Tibial nerve (tissue), 4 donors: ENCODE measurements at places on chromosomes 4 and X. TPM values are rescaled to one million over a fixed set of nuclear protein-coding genes. Genes with fewer than 3 reads are reported as not detected.

The MED14 gene
- total RNA-seq = 32.7 TPM

GRCh38 chrX:132737743-132738142 lies 220.7 kb downstream of the HS6ST2 start:
- no peaks in the 10 kb centered on the region for H3K36me3 ChIP-seq
- no peak overlapping the region for H3K4me3 ChIP-seq
- DNase-seq = no peak
- no peaks in the 10 kb centered on the region for H3K27me3 ChIP-seq
- no peak overlapping the region for H3K27ac ChIP-seq
- H3K4me1 ChIP-seq = no peaks in the 10 kb centered on the region

The PHOX2B gene
- not detected for total RNA-seq

DNA sequence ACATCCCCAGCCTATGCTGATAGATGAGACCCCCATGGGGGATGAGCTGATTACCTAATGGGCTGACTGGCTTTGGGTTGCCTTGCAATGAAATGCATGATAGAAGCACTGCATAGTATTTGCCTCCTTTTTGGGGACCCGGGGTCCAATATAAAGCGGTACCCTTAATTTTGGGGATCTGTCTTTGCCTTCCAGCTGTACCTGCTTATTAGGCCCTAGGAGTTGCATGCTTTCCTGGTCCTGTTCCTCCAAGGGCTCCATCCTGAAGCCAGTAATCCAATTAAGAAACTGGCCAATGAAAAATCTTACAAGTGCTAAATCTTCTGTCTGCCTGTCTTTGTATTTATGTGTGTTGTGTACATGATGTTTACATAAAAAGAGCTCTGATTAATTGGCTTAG lies 791.6 kb downstream of the TRIML1 start:
- H3K4me3 ChIP-seq = no peak overlapping the region
- no peaks in the 10 kb centered on the region for H3K27me3 ChIP-seq
- DNase-seq = no peak
- no peaks in the 10 kb centered on the region for H3K4me1 ChIP-seq
- no peak overlapping the region for H3K27ac ChIP-seq

DNA sequence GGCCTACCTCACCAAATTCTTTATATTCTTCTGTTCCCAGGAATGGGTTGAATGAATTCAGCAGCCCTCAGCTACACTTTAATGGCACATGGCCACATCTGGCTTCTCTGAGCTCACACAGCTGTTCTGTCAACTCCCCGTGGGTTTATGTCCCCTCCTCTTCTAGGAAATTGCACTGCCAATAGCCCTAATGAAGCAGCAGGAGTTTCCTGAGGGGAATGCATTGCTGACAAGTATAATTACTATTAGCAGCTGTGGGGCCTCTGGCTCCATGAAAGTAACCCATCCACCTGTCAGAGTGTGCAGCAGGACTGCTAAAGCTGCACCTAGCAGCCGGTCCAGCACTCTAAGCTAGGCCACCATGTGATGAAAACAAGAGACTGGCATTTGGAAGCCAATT lies 50.3 kb downstream of the FTHL17 start:
- H3K4me3 ChIP-seq = no peak overlapping the region
- no peak for DNase-seq
- no peak overlapping the region for H3K27ac ChIP-seq

- H3K27ac ChIP-seq = no peak overlapping the region
- no peaks in the 10 kb centered on the region for H3K4me1 ChIP-seq
- H3K36me3 ChIP-seq = no peaks in the 10 kb centered on the region
- DNase-seq = no peak
- no peaks in the 10 kb centered on the region for H3K27me3 ChIP-seq
These were observed 31.5 kb downstream of the LDB2 start for GRCh38 chr4:16866974-16867373.

The CT45A3 gene
- not detected for total RNA-seq

- no peak for DNase-seq
- no peaks in the 10 kb centered on the region for H3K36me3 ChIP-seq
- no peak overlapping the region for H3K27ac ChIP-seq
- no peaks in the 10 kb centered on the region for H3K27me3 ChIP-seq
These were observed 408.4 kb upstream of the EMCN start for GRCh38 chr4:100926039-100926717.

DNA sequence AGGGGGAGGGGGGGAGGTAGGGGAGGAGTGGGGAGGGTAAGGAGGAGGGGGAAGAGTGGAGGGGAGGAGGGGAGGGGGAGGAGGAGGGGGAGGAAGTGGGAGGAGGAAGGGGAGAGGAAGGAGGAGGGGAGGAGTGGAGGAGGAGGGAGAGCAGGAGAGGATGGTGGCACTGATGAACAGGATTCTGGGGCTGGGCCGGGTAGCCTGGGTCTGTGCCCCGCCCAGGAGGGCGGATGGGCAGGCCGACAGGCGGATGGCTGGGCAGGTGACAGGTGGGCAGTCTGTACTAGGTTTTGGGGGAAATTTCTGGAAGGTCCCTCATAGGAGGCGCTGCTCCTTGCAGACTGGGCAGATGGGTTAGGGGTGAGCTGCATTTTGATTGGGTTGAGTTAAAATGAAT lies 66.0 kb upstream of the ADRA2C start:
- H3K36me3 ChIP-seq = no peaks in the 10 kb centered on the region
- DNase-seq = no peak
- no peaks in the 10 kb centered on the region for H3K4me1 ChIP-seq
- no peak overlapping the region for H3K27ac ChIP-seq
- no peak overlapping the region for H3K4me3 ChIP-seq

The ITIH6 gene
- total RNA-seq = not detected

The CPLX1 gene
- 2.4 TPM for total RNA-seq

DNA sequence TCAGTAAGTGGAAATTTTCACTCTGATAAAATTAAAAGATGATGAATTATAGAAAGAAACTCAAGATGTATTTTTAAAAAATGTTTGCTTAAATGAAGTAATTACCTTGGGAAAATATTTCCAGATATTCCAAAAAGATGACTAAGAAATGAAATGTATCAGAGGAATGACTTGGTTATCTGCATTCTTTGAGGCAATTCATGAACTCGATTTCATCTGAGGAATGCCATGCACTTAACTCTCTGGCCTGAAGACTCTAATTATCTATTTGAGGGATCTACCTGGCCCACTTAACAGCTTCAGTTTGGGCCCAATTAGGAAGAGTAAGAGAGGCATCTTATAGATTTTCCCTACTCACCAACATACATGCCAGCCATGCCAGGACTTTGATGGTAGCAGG lies 182.3 kb downstream of the INPP4B start:
- H3K27me3 ChIP-seq = no peaks in the 10 kb centered on the region
- no peaks in the 10 kb centered on the region for H3K4me1 ChIP-seq
- H3K36me3 ChIP-seq = no peaks in the 10 kb centered on the region
- no peak overlapping the region for H3K27ac ChIP-seq

GRCh38 chr4:75705198-75705977 lies 19.0 kb upstream of the USO1 start:
- DNase-seq = no peak
- H3K27me3 ChIP-seq = no peaks in the 10 kb centered on the region
- H3K36me3 ChIP-seq = no peaks in the 10 kb centered on the region
- H3K4me1 ChIP-seq = no peaks in the 10 kb centered on the region
- H3K27ac ChIP-seq = no peak overlapping the region

DNA sequence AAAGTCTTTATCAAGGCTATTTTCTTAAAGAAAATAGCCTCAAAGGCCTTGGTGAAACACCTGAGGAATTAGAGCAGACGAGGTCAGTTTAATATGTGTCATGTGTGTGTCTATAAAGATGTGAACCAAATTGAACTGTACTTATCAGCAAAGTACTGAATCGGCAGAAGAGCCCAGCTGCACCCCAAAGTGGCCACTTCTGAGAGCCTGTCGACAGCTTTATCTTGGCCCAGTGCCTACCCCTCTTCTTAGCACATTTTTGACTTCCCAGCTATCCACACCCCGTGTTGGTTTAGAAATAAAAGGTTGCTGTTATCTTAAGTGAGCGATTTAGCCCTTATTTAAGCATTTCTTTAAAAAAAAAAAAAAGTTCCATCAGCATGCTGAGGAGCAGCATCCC lies 329.7 kb downstream of the FBXW7 start:
- H3K27me3 ChIP-seq = no peaks in the 10 kb centered on the region
- H3K4me1 ChIP-seq = no peaks in the 10 kb centered on the region
- H3K36me3 ChIP-seq = no peaks in the 10 kb centered on the region
- no peak for DNase-seq
- no peak overlapping the region for H3K27ac ChIP-seq
- no peak overlapping the region for H3K4me3 ChIP-seq

GRCh38 chr4:7910952-7911578 lies 28.6 kb downstream of the AFAP1 start:
- peak overlapping the region; percentile 65 for H3K27ac ChIP-seq
- H3K4me1 ChIP-seq = peaks cover 38% of the 10 kb centered on the region
- DNase-seq = no peak
- no peaks in the 10 kb centered on the region for H3K27me3 ChIP-seq
- peak overlapping the region; percentile 4 for H3K4me3 ChIP-seq

GRCh38 chrX:129736491-129736890 lies 2.3 kb upstream of the XPNPEP2 start:
- no peaks in the 10 kb centered on the region for H3K36me3 ChIP-seq
- H3K4me3 ChIP-seq = no peak overlapping the region
- no peak overlapping the region for H3K27ac ChIP-seq
- H3K27me3 ChIP-seq = no peaks in the 10 kb centered on the region
- no peak for DNase-seq
- H3K4me1 ChIP-seq = no peaks in the 10 kb centered on the region

- peaks cover 29% of the 10 kb centered on the region for H3K36me3 ChIP-seq
- H3K27ac ChIP-seq = no peak overlapping the region
- H3K27me3 ChIP-seq = no peaks in the 10 kb centered on the region
- no peak overlapping the region for H3K4me3 ChIP-seq
These were observed 28.2 kb downstream of the SH3TC1 start for GRCh38 chr4:8227201-8227770.

The NWD2 gene
- total RNA-seq = 0.30 TPM

- no peak overlapping the region for H3K4me3 ChIP-seq
- no peaks in the 10 kb centered on the region for H3K4me1 ChIP-seq
- peak overlapping the region; percentile 38 for H3K27ac ChIP-seq
- H3K36me3 ChIP-seq = no peaks in the 10 kb centered on the region
- no peaks in the 10 kb centered on the region for H3K27me3 ChIP-seq
These were observed 129.6 kb downstream of the ZNF330 start for GRCh38 chr4:141350122-141350905.

The FRG2 gene
- not detected for total RNA-seq

DNA sequence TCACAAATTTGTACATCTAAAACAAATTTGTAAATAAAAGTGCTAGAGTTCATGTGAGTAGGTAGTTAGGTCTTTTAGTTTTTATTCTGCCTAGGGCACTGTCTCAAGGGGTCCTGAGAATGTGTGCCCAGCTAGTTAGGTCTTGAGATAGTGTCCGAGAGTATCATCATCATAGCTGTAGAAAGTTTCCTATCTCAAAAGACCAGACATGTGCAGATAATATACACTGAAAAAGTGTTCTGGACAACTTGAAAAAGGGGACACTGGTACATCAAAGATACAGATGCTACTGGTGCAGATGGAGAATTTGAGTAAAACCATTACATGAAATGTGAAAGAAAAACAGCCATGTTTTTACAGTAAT lies 1.8 kb upstream of the ZCCHC4 start:
- H3K36me3 ChIP-seq = no peaks in the 10 kb centered on the region
- peak overlapping the region; percentile 34 for H3K27ac ChIP-seq
- no peak for DNase-seq
- H3K4me3 ChIP-seq = no peak overlapping the region
- peaks cover 10% of the 10 kb centered on the region for H3K4me1 ChIP-seq

DNA sequence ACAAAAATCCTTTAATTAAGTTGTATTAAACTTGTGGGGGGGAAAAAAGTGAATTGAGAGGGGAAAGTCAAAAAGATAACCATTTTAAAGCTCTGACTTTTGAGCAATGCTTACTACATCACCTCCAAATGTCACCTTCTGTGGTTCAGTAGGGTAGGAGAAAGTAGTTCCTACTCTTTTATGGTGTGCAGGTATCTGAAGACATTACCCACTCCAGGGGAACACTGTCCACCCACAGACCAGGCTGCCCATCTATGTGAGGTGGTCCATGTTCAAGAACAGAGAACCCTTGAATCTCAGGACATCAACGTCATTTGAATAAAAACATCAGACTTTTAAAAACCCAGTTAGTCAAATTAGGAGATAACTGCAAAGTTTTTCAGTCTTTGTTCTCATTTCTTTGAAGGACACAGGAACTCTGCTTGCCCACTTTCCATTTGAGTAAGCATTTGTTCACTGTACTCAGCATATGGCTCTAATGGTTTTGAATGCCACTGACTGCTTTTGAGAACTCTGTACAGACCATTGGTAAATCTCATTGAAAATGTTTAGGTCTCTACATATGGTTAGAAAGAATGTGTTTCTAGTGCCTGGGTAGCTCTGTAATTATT lies 18.4 kb downstream of the NMU start:
- H3K4me3 ChIP-seq = no peak overlapping the region
- no peaks in the 10 kb centered on the region for H3K4me1 ChIP-seq
- DNase-seq = no peak
- no peaks in the 10 kb centered on the region for H3K27me3 ChIP-seq
- H3K36me3 ChIP-seq = no peaks in the 10 kb centered on the region
- no peak overlapping the region for H3K27ac ChIP-seq

- H3K36me3 ChIP-seq = no peaks in the 10 kb centered on the region
- no peak for DNase-seq
- H3K4me3 ChIP-seq = no peak overlapping the region
- H3K27me3 ChIP-seq = no peaks in the 10 kb centered on the region
- H3K27ac ChIP-seq = no peak overlapping the region
These were observed 75.6 kb upstream of the MSX1 start for GRCh38 chr4:4783847-4784246.

- DNase-seq = no peak
- H3K27ac ChIP-seq = no peak overlapping the region
- H3K4me3 ChIP-seq = no peak overlapping the region
- no peaks in the 10 kb centered on the region for H3K27me3 ChIP-seq
- H3K4me1 ChIP-seq = no peaks in the 10 kb centered on the region
- no peaks in the 10 kb centered on the region for H3K36me3 ChIP-seq
These were observed 40.1 kb upstream of the HMGB3 start for GRCh38 chrX:150942942-150943594.

GRCh38 chrX:48683411-48683982 lies at the start of gene WAS:
WAS (plus strand) TSS chrX:48683799; CDS start chrX:48683854, 55 bp downstream.
- no peaks in the 10 kb centered on the region for H3K4me1 ChIP-seq
- no peaks in the 10 kb centered on the region for H3K36me3 ChIP-seq
- peak within 1 kb of the TSS; percentile 58 for H3K27ac ChIP-seq
- no peak for DNase-seq

DNA sequence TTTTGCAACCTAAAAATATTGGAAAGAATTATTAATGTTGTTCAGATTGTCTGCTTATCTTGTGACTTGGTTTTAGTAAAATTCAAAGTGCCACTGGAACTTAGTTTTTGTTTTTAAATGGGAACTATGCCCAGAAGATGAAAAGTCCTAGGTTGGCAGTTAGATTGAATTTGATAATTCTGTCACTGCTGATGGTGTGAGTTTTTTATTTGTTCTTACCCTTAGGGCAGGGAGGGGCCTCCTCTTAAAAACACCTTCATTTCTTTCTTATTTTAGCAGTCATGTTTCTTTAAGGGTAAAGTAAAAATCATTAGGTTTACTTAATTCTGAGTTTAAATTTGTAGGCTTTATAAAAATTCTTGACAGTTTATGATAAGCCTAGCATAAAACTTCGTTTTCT lies 80.6 kb downstream of the AFF1 start:
- H3K27me3 ChIP-seq = no peaks in the 10 kb centered on the region
- peak overlapping the region; percentile 40 for H3K27ac ChIP-seq
- H3K36me3 ChIP-seq = no peaks in the 10 kb centered on the region
- H3K4me3 ChIP-seq = no peak overlapping the region

The DOK7 gene
- 0.66 TPM for total RNA-seq
